ENCODE measurements at places on chromosomes 2 and 18.

- no peak for DNase-seq
These were observed 33.5 kb downstream of the PDE1A start for GRCh38 chr2:182393270-182393760.

DNA sequence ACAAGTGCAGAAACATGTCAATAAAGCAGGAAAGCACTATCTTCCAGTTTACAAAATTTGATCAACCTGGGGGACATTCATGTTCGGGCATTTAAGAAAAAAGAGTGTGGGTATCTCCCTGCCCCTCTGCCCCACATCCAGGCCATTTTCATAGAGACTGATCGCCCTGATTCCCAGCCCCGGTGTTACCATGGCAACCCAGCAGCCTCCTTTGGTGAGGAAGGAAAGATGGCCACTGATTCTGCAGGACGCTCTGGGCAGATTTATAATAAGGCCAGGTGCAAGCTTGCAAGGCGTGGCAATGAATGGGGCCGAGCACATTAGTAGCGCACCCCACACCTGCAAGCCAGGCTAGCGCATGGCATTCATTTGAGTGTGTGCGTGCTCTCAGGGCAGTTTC, 36.7 kb upstream of the ARL4C start:
- no peak for DNase-seq

GRCh38 chr2:119225105-119225865, 1.7 kb downstream of the STEAP3 start:
- no peak for DNase-seq

GRCh38 chr2:100394111-100394641, 23.3 kb downstream of the CHST10 start:
- DNase-seq: no peak

DNA sequence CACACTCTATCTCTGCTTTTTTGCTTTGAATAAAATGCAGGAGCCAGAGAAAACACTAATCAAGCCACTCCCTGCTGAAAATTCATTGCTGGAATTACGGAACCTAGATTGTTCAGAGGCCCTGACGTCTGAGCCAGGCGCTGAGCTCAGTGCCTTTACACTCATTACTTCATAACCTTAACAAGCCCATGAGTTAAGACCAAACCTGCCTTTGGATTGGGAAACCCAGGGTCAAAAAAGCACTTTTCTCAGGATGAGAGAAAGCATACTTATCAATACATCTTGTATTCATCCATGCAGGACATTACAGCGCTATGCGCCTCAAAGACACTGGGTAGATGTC, 762 bp downstream of the INO80C start:
- no peak for DNase-seq

DNA sequence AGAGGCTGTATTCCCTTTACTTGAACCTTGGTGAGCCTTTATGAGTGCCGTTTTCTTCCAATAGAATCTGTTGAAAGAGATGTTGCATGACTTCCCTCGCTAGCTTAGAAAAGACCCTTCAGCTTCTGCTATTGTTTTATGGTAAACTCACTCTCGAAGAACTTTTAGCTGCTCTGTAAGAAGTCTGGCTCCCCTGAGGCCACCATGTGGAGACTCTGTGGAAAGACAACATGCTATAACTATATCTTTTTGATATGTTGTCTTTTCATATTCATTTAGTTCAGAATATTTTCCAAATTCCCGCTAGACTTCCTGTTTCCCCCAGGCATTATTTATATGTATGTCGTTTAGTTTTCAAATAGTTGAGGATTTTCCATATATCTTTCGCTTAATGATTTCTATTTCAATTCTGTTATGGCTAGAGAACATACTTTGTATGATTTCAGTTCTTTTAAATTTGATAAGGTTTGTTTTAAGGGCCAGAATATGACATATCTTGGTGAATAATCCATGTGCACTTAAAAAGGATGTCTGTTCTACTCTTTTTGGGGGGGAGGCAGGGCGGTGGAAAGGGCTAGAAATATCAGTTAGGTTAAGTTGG, 64.1 kb downstream of the PTPN4 start:
- DNase-seq: no peak

- DNase-seq: no peak
These were observed 207.9 kb downstream of the ARL4C start for GRCh38 chr2:234288974-234289455.

DNA sequence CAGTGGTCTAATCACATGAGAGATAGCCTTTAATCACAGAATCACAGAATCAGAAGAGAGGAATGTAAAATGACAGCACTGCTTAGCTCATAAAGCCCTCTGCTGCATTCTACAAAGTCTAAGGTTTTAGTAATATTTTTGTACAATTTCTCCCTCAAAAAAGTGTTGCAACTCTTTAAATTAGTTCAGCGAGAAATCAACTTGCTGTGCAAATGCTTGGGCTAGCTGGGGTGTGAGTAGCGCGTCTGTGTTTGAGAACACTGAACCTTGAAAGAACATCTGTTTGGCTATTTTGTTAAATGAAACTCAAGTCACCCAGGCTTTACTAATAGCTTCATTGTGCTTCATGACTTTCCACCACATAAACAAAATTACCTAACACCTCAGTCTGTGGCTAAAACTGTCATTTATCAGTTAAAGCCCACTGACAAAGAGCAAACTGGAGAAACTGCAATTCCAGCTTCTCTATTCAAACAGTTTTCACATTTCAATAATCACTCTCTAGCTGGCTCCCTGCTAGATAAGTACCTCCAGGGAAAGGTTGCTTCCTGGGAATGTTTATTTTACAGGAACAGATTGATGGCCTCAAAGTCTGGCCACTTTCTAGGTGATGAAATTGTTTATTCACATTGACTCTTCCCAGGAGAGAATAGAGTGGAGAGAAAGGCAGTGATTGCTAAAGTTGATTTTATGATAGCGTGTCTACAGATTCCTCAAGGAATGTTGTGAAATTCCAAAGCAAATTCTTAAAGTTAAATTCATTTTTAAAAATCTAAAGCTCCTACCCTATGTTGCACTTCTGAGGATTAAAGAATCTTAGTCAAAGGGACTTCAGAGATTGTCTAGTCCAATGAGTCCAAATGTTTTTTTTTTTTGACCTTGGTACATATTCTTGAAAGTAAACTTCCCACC, 36.0 kb upstream of the STAT1 start:
- peak; percentile 45 for DNase-seq

DNA sequence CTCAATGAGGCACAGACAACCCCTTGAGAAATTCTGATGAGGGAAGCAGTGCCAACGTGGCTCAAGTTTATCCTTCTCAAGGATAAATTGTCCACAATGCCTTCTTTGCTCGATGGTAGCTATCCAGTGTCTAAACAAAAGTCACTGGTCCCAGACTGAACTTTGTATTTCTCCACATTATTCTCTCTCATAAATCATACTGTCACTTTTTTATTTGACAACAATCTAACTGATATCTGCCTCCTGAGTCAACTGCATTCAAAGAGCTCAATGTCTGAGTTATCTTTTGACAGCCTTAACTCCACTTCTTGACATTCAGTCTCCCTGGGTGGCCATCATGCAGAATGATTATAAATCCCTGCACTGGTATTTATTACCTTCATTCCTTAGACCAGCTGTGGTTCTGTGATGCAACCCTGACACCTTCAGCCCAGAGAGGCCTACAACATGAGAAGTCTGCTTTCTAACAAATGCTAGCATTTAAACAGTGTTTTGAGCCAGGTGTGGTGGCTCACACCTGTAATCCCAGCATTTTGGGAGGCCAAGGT, 38.2 kb downstream of the IMMT start:
- DNase-seq: no peak
